ENCODE measurements at places on chromosomes 5 and 9.

- DNase-seq: no peak
These were observed 413.6 kb upstream of the TNC start for GRCh38 chr9:115531410-115532125.

- no peak for DNase-seq
These were observed 56.1 kb downstream of the MED27 start for GRCh38 chr9:132023419-132024180.

DNA sequence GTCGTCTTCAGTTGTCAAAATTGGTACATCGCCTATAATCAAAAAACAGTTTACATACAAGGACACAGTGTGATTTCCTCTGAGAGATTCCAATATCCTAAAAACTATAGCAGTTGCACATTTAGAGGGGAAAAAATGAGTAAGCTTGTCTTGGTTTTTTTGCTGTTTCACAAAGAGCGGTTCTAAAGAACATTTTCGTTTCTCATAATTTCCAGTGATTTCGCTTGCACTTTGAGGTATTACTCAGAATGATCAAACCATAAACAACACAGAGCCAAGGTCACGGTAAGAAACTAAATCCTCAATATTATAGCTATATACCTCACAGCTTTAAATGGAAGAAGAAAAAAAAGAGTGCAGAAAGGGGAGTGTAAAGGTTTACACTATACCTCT is 861 bp downstream of the MTX3 start:
- no peak for DNase-seq

DNA sequence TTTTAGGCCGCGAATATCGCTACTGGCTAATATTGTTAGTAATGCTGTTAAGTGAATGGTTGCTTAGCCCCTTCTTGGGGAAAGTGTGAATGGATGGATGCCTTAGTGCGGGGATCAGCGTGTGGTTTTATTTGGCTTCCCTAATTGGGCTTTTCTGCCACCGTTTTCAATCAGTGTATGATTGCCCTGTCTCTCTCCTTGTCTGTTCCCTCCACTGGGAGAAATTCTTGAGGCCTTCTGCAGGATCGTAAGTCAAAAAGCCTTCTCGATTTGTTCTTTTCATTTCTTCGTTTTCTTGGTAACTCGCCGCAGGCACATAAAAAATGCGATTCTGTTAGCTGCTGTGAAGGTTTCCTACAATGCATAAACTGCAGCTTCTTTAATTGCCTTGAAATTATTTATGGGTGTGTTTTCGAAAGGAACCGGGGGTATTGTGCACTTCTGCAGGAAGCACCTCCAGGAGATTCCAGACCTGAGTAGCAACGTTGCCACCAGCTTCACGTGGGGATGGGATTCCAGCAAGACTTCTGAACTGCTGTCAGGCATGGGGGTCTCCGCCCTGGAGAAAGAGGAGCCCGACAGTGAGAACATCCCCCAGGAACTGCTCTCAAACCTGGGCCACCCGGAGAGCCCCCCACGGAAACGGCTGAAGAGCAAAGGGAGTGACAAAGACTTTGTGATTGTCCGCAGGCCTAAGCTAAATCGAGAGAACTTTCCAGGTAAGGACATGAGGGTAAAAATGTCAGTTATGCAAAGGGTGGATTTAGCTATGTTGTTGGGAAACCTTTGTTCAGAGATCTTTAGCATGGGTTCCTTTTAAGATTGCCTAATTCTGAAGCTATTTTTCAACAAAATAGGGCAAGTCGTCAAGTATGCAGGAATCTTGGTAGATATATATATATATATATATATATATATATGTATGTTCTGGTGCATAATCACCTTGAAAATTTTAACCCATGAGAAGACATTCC is 700 bp downstream of the SKP2 start:
- DNase-seq: no peak

DNA sequence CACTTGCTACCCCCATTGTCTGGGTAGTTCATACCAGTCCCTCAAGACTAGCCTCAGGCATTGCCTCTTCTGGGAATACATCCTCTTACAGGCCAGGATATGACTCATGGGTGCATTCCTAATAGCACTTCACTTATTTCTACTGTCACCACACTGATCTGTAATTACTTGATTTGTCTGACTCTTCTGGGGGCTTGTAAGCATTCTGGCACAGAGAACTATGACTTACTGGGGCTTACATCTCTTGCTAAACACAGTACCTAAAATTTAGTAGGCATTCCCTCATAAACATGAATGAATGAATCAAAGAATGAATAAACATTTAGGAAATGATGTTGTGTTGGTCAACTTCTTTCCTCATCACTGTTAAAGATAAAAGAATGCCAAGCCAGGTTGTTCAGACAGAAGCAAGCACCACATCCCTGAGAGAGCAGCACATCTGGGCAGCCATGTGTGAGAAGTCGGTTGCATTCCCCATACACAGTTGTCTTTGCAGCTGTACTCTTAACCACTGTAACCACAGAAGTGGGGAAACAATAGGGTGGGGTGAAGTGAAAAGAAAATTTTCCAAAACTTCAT is 27.6 kb downstream of the IL7R start:
- no peak for DNase-seq

DNA sequence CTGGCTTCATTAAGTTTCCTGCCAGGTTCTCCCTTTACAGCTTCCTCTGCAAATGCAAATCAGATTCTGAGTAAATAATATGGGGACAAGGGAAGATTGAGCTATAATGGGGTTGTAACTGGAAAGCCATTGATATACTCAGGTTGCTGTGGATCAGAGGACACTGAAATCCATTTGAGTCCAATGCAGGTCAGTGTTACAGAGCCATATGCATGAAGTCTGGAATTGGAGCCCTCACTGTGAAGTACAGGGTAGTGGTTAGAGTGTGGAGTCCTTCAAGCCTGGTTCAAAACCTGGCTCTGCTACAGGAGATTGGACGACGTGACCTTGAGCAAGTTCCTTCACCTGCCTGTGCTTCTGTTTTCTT is 48.7 kb downstream of the TIMD4 start:
- no peak for DNase-seq

DNA sequence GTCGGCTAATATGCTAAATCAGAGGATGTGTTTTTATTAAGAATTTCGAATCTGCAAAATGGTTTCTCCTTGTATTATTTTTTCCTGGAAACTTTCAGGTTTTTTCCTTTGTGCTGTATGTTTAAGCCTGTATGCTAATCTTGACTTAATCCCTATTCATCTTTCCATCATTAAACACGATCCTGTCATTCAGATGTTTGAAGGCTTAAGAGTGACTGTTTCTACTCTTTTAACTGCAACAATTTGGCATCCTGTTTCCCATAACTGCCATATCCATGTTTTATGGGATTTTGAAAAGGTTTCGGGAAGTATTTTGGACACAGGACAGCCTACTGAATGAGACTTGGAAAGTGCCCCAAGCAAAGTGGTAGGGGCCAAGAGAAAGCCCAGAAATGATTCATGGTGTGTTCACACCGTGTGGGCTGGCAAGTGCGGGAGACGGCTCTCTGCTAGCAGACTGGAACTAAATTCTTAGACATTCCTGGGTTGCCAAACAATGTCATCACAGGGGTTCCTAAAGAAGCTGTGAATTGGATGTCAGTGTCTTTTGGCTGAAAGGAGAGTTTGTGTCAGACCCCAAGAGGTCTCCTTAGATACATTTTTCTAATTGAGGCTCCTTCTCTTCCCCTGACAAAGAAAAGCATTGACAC is 125.4 kb upstream of the ADAMTS16 start:
- DNase-seq: no peak

DNA sequence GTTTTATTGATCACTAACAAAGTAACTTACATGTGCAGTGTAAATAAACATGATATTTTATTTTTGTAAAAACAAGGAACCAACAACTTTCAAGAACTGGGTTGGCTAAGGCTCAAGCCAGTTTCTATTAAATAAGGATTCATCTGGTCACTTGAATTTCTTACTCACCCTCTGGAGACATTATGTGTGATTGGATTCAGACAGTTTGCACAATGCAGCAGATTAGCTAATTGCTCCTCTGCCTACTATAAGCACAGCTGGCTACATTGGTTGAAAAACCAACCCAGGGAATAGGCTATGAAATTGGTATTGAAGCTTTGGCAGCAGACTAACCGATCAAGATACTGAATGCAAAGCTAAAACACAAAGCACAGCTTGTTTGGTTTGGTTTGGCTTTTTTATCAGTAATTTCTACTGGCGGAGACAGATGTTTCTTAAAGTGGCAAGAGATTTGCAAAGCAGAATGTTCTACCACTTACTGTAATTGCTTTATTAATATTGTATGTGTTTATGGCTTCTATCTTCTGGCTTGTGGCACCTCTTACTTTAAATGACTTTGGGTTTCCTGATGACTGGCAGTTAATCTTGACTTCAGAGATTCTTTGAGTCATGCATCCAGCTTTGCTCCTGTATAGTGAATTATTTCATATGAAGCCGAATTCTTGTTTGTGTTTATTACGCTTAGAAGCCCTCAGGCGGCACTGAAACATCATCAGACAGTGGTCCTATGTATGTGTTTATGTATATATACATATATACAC is 231.5 kb downstream of the MPDZ start:
- no peak for DNase-seq

GRCh38 chr5:56527174-56527573 is 288.2 kb upstream of the MAP3K1 start:
- DNase-seq: no peak

DNA sequence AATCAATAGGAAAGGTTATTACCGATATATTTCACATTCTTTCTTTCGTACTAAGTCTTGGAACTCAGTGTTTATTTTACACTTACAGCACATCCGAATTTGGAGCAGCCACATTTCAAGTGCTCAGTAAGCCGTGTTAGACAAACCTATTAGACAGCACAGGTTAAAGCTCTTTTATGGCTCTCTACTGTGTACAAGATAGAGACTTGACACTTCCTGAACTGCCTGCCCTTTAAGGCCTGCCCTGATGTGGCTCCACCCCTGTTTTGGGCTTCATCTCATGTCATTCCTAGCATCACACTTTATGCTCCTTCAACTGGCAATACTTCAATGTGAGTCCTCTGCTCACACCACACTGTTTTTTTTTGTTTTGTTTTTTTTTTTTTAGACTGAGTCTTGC is 23.5 kb upstream of the SUSD1 start:
- DNase-seq: no peak

DNA sequence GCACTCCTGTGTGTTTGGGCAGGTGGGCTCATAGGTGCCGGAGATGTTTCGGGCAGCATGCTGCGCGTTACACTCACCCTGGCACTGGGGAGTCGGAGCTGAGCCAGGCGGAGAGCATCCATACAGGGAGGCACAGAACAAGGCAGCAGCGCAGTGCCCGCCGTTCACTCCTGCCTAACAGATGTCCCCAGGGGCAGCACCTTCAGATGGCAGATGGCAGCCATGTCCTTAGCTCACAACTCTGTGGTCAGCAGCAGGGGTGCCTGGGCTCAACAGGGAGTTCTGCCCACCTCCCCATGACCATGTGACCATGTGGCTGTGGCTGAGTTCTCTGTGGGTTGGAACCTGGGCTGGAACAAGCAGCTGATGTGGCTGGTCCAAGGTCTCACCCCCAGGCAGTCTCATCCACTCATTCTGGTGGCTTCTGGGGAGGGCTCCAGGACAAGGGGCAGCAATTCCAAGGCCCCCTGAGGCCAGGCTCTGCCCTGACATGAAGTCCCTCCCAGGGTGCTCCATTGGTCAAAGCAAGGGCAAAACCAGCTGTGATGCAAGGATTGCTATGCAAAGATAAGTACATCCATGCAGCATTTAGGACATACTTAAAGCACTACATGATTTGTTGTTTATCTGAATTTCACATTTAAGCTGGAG is 64.2 kb downstream of the MRPL36 start:
- DNase-seq: no peak

DNA sequence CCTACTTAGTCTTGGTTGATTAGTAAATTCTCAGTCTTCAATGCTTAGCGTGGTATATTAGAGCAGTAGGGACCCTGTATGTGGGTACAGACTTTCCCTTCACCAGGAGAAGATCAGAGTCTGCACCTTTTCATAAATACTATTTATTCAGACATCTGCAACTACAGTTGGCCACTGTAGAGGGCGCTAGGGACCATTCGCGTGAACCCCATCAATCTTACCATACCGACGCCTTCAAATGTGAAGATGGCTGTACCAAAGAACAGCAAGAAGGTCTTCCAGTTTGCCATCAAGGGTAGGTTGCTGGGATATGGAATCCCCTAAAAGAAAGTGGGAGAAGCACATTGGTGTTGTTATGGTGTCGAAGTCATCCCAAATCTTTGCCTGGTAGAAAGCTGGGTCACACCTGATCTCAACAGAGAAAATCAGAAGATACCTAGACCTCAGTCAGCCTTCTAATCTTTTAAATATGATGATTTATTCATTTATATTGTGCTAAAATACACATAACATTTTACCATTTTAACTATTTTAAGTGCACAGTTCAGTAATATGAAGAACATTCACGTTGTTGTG is 19.1 kb downstream of the SLC36A3 start:
- no peak for DNase-seq

- no peak for DNase-seq
These were observed 84.3 kb downstream of the SH3TC2 start for GRCh38 chr5:148978370-148979082.

- DNase-seq: no peak
These were observed 407.0 kb downstream of the ENC1 start for GRCh38 chr5:74233571-74233970.

- no peak for DNase-seq
These were observed 138.6 kb downstream of the TRIO start for GRCh38 chr5:14281746-14282181.

DNA sequence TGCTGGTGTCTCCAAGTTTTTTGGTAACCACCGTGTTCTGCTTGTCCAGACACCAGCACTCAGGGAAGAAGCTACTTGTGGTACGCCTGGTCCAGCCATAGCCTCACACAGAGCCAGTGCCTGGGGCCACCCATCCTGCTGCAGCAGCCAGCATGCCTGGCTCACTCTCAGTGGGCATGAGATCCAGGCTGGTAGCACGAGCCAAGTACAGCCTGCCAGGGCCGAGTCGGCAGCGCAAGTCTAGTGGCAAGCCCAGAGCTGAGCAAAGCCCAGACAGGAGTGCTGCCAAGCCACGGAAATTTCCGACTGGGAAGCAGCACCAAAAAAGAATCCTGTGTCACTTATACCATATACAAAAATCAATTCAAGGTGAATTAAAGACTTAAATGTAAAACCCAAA is 36.3 kb upstream of the FBXL17 start:
- DNase-seq: no peak

DNA sequence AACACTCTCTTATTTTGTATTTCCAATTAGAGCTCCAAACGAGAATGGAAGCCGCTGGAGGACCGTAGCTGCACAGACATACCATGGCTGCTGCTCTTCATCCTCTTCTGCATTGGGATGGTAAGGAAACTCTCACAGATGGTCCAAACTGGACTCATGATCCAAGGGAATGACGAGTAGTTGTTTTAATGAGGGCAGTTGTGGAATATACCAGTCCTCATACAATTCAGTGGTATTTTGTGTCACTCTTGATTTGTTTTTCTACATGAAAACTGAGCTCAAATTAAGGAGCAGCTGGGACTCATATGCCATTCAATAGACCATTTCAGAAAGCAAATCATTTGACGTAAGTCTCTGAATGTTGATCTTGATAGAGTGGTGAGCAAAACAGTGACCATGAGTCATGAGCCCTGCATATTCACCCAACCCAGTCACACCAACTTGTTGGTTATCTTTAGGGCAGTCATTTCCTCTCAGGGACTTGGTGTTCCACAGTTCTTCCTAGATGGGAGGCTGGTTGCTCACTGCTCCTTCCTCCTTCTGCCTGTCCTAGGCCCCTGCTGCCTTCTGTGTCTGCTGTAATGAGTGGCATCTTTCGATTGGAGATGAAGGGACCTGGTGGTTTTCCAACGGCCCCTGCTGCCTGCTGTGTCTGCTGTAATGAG is 54.9 kb downstream of the SLC44A1 start:
- DNase-seq: no peak

- DNase-seq: no peak
These were observed 468.2 kb upstream of the MEF2C start for GRCh38 chr5:89351222-89351621.
